ENCODE measurements at places on chromosomes 2 and 18.

DNA sequence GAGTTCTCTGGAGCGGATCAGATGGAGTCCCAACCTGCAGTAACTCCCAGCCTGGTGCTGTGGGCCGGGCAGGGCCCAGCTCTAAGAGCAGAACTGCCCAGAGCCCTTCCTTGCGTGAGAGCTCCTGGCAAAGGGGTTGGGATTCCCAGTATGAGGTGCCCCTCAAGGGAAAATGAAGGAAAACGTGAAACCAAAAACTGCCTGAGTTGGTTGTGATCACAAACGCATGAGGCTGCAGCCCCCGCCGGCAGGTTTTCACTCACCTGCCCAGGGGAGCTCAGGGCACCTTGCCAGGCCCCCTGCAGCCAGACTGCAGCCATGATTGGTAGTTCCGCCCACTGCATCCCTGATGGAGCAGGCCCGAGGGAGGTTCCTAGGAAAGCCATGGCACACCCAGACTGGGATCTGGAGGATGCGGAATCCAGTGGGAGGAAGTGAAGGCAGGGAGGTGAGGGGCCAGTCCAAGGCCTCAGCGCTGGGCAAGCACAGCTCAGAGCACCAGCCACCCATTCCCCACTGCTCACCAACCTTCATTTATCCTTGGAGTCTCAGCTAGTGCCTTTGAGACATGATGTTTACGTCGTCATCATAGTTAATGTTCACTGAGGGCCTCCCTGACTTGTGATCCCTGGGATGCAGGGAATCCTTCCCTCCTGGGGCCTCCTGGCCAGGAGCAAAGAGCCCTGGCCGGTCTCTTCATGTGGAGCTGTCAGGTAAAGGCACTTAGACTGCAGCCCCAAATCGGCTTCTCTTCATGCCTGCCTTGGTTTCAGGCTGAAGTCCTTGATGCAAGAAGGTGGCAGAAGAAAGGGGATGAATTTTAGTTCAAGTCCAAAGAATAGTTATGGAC, 103.2 kb downstream of the INHBB start:
- DNase-seq: no peak

- DNase-seq: no peak
These were observed 5.6 kb upstream of the DNMT3A start for GRCh38 chr2:25347205-25347815.

DNA sequence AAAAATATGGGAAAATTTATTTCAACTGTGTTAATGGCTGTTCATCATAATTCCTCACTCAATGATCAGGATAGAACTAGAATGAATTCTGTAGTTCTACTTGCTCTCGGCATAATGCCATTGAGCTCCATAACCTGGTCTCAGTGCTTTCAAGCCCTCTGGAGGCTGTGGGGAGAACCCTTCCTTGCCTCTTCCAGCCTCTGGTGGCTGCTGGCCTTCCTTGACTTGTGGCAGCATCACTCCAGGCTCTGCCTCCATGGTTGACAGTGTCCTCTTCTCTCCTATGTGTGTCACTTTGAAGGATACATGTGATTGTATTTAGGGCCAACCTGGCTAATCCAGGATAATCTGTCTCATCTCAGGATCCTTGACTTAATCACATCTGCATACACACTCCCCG, 26.9 kb upstream of the CABYR start:
- no peak for DNase-seq

- no peak for DNase-seq
These were observed 259.9 kb upstream of the THSD7B start for GRCh38 chr2:136505462-136505861.

- no peak for DNase-seq
These were observed 33.6 kb upstream of the ZSWIM2 start for GRCh38 chr2:186882511-186883071.

DNA sequence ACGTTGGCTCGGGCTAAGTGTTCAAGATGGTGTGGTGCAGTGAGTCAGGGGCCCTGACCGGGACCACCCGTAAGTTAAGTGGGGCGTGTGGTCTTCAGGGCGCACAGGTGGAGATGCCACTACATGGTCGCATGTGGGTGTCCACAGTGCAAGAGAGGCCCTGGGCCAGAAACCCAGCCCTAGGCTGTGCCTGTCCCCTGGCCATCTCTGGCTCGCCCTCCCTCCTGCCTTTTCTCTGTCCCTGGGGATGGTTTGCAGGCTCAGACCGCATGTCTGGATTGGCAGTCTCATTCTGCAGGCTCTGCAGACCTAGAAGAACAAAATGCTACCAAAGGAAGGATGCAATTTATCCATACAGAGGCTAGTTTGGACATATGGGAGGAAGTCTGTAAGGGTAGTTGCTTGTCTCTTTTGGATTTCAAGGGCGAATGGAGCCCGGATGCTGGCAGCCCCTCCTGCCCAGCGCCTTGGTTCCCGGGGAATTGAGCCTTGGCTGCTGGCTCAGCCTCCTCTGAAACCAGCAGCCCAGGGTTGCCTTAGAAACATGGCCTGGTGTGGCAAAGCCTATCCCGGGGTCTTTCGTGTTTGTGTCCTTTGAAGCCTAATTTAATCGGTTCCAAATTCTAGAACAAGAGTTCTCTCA, 417.5 kb upstream of the HS6ST1 start:
- DNase-seq: no peak

Data from right forelimb (tissue), 1 donor.